ENCODE measurements at places on chromosomes 13 and 19.

DNA sequence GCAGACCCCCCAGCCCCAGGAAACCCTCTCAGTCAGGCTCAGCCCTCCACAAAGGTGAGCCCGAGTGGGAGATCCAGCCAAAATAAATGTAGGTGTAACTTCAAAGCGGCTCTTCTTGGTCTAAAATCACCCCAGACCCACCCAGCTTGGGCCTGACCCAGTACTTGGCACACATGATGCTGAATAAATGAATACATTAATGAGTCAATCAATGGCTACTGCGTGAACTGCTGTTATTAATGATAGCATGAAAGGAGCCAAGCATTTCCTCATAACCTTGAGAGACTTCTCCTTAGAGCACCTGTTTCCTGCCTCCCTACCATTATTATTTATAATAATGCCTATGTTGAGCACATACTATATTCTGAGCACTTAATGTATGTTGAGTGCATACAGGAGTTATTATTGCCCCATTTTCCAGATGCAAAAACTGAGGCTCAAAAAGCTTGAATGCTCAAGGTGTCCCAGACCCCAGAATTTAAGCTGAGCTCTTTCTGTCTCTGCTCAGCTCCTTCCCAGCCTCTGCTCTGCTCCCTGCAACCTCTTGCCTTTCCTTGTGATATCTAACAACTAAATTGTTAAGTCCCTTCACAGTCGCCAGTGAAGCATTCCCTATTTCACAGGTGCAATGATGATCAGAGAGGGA lies 4.3 kb downstream of the NOTCH3 start:
- DNase-seq, result no peak

DNA sequence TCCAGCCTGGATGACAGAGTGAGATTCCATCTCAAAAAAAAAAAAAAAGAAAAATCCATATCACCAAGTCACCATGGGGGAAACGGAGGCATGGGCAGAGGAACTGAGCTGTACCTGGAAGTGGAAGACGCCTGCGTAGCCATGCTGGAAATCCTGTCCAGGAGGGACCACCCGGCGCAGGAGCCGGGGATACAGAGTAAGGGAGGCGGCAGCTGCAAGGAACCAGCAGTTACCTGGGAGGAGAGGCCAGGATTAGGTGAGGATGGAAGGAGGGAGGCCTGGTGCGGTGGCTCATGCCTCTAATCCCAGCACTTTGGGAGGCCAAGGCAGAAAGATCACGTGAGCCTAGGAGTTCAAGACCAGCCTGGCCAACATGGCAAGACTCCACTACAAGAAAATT lies 2.0 kb downstream of the CAPN12 start:
- DNase-seq, result no peak

DNA sequence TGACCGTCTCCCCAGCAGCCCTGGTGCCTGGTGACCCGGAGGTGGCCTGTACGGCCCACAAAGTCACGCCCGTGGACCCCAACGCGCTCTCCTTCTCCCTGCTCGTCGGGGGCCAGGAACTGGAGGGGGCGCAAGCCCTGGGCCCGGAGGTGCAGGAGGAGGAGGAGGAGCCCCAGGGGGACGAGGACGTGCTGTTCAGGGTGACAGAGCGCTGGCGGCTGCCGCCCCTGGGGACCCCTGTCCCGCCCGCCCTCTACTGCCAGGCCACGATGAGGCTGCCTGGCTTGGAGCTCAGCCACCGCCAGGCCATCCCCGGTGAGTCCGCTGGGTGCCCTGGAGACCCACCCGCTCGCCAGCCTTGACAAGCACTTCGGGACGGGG lies 2.2 kb downstream of the MADCAM1 start:
- DNase-seq, result no peak

GRCh38 chr19:17235971-17236777 lies 9.5 kb downstream of the NR2F6 start:
- peak; percentile 37 for DNase-seq

GRCh38 chr19:4523306-4524110 lies 5.2 kb upstream of the PLIN4 start:
- peak; percentile 63 for DNase-seq

DNA sequence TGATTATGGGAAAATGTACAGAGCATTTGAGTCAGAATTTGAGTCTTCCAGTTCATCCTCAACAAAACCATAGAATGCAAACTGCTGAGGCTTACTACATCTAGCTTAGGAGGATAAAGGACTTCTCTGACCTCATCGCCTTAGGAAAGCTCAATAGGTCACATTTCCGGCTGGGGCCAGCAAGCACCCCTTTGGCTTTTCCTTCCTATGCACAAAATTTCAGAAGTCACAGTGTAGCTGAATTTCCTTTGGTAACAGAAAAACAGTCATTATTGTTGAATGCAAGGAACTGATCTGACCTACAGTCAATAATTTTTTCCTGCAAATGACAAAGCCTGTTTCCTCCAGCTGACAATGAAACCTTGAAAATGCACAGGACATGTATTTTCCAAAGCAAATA lies 32.8 kb upstream of the LRCH1 start:
- DNase-seq, result no peak

DNA sequence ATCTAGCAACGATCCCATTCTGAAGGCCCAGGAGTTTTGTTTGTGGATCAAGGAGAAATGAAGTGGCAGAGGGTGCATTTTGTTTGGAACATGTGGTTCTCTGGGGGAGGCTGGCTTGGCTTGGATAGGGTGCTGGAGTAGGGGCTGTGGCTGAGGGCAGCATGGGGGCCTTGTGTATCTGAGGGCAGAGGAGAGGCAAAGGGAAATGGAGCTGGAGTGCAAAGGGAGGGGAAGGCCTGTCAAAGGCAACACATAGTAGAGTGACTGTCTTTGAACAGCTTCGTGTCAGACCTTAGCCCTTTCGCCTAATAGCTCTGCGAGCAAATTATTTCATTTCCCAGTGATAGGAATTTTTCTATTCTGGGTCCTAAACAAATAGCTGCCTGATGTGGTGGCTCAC lies 187.2 kb downstream of the KCNRG start:
- DNase-seq, result no peak

- peak; percentile 88 for DNase-seq
Observed at GRCh38 chr19:46661735-46662592, 982 bp upstream of the DACT3 start.

DNA sequence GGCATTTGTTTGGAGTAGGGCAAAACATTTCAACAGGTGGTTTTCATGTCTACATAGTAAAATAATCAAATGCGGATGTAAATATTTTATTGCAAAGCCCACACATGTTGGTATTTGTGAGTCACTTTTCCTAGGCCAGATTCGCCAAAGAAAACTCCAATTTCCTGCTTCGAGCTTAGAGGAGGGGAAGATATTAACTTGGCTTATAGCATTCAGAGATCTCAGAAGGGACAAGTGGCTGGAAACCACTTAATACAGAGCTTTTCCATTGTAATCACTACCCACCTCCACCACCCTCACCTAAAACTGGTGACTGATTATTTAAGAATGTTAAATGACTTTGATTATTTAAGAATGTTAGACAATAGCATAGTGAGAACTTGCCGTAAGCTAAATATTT lies 530.6 kb upstream of the SPRY2 start:
- peak; percentile 58 for DNase-seq

GRCh38 chr13:44389060-44389666 lies 15.5 kb downstream of the SERP2 start:
- no peak for DNase-seq

DNA sequence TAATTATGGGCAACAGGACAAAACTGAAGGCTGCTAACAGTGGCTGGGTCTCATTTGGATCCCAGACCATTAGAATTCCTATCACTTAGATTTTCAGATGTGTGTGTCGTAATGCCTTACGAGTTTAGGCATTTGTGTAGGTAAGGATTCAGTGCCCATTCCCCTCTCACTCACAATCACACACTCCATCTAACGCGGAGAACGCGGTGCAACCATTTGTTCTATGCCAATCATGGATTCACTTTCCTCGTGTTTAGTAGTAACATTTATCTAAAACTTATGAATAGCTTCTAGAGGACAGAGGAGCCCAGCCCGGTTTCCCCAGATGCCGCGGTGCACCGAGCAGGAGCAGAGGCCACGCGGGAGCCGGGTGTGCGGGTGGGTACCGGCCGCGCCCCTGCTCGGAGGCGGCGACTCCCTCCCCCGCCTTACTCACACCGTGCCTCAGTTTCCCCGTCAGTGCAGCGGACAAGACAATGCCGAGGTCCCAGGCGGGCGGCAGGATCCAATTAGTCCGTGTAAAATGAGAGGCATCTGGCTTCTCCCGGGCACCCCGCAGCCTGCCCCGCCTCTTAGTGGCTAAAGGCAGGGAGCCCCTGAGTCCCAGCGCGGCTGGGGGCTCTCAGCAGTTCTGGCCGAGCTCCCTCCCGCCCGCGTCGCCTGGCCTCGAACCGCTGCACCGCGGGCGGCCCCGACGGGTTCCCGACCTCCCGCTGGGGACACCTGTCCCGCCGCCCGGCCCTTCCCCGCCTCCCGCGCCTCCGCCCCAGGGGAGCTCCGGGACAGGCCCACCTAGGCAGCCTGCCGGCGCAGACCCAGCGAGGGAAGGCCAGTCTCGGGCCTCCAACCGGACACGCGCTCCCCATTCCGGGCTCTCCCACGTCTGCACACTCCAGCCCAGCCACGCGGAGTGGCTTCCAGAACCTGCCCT lies 5.9 kb upstream of the C1QTNF9B start:
- no peak for DNase-seq

GRCh38 chr13:113299951-113300350 lies 2.9 kb downstream of the LAMP1 start:
- DNase-seq, result no peak

- DNase-seq, result no peak
Observed at GRCh38 chr13:60000081-60000480, 163.6 kb downstream of the DIAPH3 start.

- DNase-seq, result peak; percentile 12
Observed at GRCh38 chr13:85528491-85529217, 270.6 kb downstream of the SLITRK6 start.

- no peak for DNase-seq
Observed at GRCh38 chr19:45408121-45408520, 1.7 kb downstream of the POLR1G start.

GRCh38 chr13:48562296-48563066 lies 29.6 kb upstream of the RCBTB2 start:
- DNase-seq, result no peak

DNA sequence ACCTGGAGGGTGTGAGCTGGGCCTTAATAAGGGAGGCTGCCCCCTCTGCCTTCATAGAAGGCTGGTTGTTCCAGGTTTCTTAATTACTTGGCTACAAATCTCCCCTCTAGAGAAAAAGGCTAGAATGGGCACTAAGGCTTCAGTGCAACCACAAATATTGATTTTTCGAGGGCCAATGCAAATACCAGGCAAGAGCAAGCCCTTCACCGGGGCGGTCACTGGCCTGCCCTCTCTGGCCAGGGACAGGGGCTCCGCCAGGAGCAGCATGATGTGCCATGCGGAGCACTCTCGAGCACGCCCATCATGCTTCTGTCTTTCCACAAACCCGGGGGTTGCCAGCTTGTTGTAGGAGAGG lies 127.8 kb upstream of the SPACA7 start:
- DNase-seq, result no peak

DNA sequence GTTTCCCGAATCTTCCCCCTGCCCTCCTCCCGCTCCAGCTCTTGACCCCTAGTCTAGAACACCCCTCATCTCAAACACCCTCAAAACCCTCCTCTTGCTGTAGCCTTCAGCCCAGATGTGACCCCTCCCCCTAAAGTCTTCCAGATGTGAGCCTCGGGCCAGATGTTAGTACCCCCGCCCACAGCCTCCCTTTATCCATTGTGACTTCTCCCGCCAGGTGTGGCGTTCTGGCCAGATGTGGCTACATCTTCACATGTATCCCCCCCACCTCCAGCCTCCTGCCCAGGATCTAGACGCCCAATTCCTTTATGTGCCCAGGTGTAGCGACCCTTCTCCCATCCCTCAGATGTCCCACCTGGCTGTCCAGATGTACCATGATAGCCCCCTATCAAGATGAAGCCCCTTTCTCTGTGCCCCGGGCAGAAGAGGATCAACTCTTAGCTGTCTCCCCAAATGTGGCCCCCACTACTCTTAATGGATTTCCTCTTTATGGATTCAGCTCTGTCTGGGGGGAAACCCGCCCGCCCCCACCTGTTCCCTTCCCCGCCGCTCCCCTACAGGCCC lies 517 bp upstream of the LTBP4 start:
- no peak for DNase-seq

GRCh38 chr19:22622020-22622419 lies 12.1 kb upstream of the ZNF492 start:
- no peak for DNase-seq

- DNase-seq, result no peak
Observed at GRCh38 chr13:28817204-28817603, 2.9 kb upstream of the MTUS2 start.

DNA sequence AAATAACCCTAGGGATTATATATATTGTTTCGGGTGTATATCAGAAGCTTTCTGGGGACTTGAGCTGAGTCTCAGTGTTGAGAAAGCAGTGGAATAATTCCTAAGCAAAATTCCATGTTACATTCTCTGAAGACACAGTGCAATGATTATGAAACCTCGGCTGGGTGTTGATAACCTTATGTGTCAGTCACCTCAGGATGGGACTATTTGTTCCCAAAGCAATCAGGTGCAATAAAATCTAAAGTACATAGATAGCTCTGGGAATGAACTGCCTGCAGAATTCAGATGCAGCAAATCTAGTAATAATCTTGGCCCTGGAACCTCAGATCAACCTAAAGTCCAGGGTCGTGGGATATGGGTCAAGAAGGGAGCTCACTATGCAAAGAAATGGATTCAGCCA lies 53.0 kb downstream of the EDNRB start:
- DNase-seq, result no peak

DNA sequence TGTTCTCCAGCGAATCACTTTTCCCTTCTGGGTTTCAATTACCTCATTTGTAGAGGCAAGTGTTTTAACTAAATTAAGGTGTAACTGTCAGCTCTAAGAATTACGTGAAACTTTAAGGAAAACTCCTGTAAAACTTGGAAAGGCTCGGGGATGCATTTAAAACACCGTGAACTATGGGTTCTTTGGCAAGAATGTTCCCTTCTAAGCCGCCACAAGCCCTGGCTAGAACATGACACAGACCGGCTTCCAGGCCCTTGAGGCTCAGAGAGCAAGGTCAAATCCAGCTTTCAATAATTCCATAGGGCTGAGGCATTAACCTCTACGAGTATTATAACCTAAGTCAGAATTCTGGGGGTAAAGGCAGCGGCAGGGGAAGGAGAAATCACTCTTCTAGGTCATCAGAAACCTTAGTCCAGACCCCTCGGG lies 685 bp downstream of the VWA8 start:
- DNase-seq, result peak; percentile 38

DNA sequence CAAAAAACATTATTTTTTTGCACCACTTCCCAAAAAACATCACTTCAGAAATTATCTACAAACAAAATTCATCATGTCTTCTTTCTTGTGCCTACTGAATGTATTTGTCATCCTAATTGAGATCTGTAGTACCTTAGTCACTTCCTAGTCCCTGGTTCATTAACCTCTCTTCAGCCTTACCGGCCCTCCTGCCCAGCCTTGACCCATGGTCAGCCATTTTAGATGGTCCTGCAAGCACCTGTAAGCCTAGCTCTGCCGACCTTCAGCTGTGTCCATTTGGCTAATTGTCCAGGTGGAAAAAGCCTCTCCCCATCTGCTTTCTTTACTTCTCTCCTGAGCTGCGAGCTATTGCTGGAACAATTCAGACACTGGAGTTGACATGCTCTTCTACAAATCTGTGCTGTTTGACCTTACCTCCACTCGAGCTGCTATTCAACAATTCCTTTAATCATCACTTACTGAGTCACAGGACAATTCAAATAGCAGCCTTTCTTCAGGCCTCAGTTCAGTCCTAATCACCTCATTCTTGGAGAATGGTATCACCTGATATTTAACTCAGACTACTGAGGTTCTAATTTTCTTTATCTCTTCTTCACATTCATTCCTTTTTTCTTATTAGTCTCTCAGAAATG lies 882.5 kb downstream of the PCDH9 start:
- no peak for DNase-seq
